Epithelial cell of prostate (primary cell): ENCODE measurements at places on chromosomes 6 and 20.

GRCh38 chr20:25592135-25592852, 7.0 kb upstream of the NINL start:
- DNase-seq: no peak

GRCh38 chr6:134318236-134318973, 493 bp upstream of the SGK1 start:
- DNase-seq: no peak

DNA sequence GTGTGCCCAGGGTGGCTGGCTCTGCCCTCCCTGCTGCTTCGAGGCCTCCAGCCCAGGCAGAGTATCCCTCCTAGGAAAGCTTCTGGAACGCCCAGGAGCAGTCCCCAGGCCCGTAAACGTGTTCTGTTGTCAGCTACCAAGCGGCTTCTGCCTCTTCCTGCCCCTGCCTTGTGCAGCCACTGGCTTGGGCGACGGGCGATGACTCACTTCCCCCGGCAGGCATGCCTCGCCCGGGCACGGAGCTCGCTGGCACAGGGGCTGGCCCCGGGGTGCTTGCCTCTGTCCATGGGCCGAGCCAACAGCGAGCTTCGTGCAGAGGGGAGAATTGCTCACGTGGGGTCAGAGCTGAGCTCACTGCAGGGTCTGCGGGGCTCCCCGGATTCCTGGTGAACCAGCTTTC, 86.7 kb upstream of the THBS2 start:
- peak; percentile 34 for DNase-seq

DNA sequence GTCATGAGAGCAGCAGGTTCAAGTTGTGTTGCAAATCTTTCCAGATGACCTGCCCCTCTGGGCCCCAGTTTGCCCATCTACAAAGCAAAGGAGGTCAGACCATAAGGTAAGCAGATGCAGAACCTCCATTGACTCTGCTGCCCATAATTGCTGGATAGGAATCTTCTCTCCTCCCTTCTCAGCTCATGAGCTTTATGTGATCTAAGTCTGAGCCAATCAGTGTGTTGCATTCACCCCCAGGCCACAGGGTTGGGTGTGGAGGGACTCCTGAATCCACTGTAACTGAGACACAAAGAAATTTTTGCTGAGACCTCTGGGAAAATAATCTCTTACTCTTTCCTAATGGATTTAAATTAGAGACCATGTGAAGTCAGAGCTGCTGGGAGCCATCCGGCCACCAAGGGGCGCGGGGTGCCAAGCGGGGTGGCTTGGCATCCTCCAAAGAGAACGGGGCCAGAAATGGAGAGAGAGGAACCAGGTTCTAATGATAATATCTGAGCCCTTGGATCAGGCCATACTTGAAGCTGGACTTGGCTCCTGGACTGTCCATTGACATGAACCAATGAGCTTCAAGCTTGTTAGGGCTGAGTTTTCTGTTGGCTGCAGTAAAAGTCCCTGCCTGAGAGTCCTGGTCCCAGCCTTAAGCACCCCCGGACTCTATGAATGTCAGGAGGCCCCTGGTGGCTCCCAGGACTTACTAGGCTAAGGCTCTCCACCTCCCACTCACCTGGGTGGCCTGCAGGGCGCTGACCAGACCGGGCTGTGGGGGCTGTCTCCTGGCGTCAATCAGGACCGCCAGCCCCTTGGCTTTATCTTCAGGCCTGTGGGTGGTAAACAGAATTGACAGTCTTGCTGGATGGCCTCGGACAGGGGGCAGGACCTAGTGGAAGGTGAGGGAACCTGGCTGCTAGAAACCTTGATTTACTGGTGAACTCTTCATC, 32.8 kb downstream of the KIAA1755 start:
- DNase-seq: no peak

DNA sequence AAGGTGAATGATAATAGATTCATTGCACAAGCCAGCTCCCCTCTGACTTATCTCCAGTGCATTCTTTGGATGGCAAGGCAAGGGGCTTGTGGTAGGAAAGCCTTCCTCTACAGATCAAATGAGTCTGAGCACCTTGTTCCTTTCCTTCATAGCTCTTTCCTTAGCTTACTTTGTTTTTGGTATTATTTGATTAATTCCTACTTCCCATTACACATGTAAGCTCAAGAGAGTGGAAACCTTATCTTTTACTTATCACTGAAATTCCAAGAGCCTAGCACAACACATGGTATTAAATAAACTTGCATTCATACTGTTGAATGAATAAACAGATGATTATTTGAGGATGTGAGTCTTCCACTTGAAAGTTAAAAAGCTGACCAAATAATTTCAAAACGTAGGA, 41.7 kb downstream of the FRK start:
- no peak for DNase-seq

- DNase-seq: no peak
Measured at GRCh38 chr6:39452306-39453145, 130.0 kb upstream of the KCNK16 start.
